HEK293T (cell line): ENCODE measurements at places on chromosomes 2 and 18.

- DNase-seq: no peak
Measured at GRCh38 chr2:19367326-19367725, 8.9 kb upstream of the OSR1 start.

DNA sequence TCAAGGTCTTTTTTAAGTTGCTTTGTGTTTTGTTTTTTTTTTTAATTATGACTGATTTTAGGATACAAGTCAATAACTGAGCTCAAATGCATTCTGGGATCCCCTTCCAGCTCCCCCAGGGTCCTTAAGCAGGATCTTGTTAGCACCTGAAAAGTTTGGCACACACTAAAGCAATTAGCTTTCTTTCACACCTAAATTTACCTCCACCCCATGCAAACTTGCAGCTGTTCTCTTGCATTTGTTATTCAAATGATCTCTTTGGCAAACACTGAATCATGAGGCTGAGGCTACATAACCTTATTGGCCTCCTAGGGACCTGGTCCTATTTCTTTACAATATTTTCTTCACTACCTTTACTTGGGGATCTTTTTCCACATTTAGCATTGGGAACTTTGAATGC is 2026.1 kb upstream of the CELF4 start:
- DNase-seq: no peak

DNA sequence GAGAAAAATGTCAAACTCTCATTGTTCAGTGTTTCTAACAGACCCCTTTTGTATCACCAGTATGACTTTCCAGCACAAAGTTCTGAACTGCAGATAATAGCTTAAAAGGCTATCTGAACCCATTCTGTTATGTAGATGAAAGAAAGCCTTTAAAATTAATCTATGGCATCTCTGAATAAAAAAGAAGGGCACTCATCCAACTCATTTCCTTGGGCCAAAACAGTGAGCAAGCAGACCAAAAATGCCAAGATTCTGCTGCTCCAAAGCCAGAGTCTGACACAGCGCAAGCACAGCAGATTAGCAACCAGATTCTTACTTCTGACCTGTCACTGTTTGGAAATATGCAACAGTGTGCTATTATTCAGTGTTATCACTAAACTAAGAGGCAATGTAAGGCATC is 22.6 kb upstream of the ITGA6 start:
- no peak for DNase-seq

- DNase-seq: no peak
Measured at GRCh38 chr18:48296581-48296980, 112.6 kb downstream of the ZBTB7C start.

DNA sequence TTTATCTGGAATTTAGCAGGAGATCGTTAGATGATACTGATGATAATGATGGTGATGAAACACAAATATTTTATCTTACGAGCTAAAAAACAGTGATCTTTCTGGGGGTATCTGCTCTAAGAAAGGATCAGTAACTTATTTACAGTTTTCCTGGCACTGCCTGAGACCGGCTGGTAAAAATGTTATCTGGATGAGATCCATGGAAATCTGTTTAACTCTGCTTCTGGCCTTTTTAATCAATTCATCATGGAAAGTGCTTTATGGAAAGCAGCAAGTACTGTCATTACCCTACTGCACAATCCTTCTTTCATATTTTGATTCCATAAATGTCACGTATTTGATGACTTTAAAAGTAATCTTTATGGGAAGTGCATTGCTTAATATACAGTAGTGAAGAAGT is 612.7 kb upstream of the GCFC2 start:
- no peak for DNase-seq

GRCh38 chr2:127194447-127194846 is 25.7 kb downstream of the CYP27C1 start:
- DNase-seq: no peak

DNA sequence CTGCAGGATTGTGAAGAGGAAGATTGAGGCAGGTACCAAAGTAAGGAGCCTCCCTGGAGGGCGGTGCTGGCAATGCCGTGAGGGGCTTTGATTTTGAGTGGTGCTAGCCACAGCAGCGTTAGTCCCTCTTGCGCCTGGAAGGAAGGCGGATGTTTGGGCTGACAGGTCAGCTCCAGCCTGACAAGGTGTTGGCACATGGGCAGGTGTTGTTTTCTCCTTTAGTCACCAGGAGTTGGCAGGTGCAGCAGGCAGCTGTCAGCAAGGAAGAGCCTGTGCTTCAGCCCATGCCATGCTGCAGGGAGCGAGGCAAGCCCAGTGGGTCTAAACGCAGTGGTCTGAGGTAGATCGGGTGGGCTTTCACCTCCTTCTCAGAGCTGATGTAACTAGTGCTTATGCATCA is 8.5 kb downstream of the SEC11C start:
- no peak for DNase-seq

DNA sequence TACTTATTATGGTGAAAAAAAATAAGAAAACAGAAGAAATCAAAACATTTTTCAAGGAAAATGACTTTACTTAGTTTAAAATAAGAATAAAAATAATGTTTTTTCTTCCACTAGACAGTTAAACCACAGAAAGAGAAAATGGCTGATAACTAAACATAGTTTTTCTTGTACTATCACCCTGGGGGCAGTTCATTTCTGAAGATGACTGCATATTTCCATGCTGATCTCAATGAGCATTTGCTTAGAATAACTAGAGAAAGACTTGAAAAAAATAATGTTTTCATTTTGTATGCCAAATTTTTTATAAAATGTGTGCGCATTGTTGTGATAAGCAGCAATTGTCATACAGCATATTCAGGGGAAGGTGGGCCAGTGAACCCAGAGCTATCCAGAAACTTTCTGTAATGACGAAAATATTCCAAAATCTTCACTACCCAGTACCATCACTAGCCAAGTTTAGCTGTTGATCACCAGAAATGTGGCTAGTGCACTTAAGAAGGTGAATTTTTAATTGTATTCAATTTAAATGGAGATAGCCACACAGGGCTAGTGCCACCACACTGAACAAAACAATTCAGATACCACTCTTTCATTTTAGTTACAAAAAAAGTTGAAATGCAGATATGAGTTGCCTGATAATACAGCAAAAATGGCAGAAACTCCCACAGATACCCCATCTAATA is 513.4 kb upstream of the NETO1 start:
- DNase-seq: no peak
